ENCODE measurements at places on chromosomes 13 and 19. TPM values are rescaled to one million over a fixed set of nuclear protein-coding genes. Genes with fewer than 3 reads are reported as not detected.

ZNF234 gene
- total RNA-seq: 6.0 TPM

GRCh38 chr13:60402022-60402421, 5.0 kb downstream of the TDRD3 start:
- DNase-seq: no peak

CRX gene
- not detected for total RNA-seq

CCDC8 gene
- total RNA-seq: 4.5 TPM
